Activated CD8-positive, alpha-beta T cell treated with anti-CD3 and anti-CD28 coated beads for 36 hours (primary cell): ENCODE measurements at places on chromosomes 7 and 10. TPM values are rescaled to one million over a fixed set of nuclear protein-coding genes. Genes with fewer than 3 reads are reported as not detected.

Gene ALOX5
- total RNA-seq = 0.56 TPM

Gene SFTPA1
- total RNA-seq = not detected

Gene HMX3
- total RNA-seq = 0.69 TPM

GRCh38 chr10:43214956-43215561 lies 51.8 kb downstream of the RASGEF1A start:
- no peaks in the 10 kb centered on the region for H3K36me3 ChIP-seq
- no peak overlapping the region for H3K4me3 ChIP-seq
- H3K27ac ChIP-seq = no peak overlapping the region
- peaks cover 4% of the 10 kb centered on the region for H3K4me1 ChIP-seq

- peak overlapping the region; percentile 88 for H3K27ac ChIP-seq
- H3K36me3 ChIP-seq = peaks cover 11% of the 10 kb centered on the region
- peak overlapping the region; percentile 79 for H3K4me3 ChIP-seq
- H3K4me1 ChIP-seq = peaks cover 22% of the 10 kb centered on the region
- DNase-seq = peak; percentile 39
Observed at GRCh38 chr7:4681218-4681851, 760 bp upstream of the FOXK1 start.

DNA sequence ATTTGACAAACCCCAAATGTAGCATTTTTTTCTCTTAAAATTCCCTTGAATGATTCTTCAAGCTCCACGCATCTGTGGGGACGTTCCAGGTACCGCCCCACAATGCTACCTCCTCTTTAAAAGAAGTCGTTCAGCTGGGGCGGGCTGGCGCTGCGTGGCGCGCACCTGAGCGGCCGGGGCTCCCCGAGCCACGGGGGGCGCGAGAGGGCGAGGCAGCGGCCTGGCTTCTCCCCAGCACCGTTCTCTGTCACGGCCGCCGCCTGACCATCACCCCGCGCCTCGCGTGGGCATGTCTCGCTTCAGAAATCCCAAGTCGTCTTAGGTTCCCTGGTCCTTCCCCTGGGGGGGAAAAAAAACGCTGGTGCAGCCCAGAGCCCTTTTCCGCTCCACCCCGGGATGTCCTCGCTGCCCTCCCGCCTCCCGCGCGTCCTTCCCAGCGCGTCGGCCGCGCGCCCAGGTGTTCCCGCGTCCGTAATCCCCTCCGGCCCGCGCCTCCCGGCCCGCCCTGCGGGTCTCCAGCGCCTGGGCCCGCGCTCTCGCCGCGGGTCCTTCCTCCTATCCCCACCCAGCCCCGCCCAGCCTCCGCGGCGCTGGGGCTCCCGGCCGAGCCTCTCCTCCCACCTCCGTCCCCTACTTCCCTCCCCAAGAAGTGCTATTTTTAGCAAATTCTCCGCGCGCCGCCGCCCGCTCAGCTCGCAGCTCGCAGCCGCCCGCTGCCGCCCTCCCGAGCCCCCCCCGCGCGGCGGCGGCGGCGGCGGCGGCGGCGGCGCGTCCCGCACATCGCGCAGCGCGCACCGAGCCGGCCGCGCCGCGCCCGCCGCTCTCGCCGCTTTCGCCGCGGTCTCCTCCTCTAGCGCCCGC lies 58.7 kb upstream of the PRPS1L1 start:
- peaks cover 34% of the 10 kb centered on the region for H3K27me3 ChIP-seq
- H3K36me3 ChIP-seq = peaks cover 2% of the 10 kb centered on the region
- peaks cover 4% of the 10 kb centered on the region for H3K4me1 ChIP-seq
- H3K4me3 ChIP-seq = peak overlapping the region; percentile 52

DNA sequence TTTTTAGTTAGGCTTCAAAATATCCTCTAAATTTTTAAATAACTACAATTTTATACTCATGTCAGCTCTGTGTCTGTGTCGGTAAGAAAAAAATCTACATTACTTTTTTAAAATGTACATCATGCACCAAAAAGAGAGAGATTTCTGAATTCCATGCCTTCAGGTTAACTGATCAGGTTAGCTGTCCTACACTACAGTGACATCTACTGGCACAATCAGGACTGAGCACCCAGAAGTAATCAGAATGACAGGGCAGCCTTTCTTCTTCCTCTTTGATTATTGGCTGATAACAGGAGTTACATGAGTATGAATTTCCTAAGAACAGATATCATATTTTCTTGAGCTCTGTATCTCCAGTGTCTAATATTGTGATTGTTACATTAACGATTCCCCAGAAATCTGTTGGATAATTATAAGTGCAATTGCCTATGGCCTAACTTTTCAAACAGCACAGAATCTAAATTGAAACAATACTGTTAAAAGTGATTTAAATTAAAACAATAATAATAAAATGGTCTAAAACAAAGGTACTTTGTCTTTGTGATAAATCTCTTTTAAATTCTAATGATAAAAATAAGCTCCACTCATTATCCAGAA lies 41.8 kb upstream of the HYCC1 start:
- no peaks in the 10 kb centered on the region for H3K36me3 ChIP-seq
- no peaks in the 10 kb centered on the region for H3K27me3 ChIP-seq
- H3K27ac ChIP-seq = no peak overlapping the region

GRCh38 chr7:38934536-38934935 lies 25.5 kb upstream of the VPS41 start:
- DNase-seq = no peak
- H3K4me3 ChIP-seq = no peak overlapping the region
- peaks cover 2% of the 10 kb centered on the region for H3K27me3 ChIP-seq
- no peaks in the 10 kb centered on the region for H3K36me3 ChIP-seq
- no peak overlapping the region for H3K27ac ChIP-seq

- H3K4me3 ChIP-seq = no peak overlapping the region
- H3K27me3 ChIP-seq = no peaks in the 10 kb centered on the region
- H3K27ac ChIP-seq = no peak overlapping the region
- no peak for DNase-seq
Observed at GRCh38 chr10:101535949-101536348, 52.1 kb downstream of the POLL start.

DNA sequence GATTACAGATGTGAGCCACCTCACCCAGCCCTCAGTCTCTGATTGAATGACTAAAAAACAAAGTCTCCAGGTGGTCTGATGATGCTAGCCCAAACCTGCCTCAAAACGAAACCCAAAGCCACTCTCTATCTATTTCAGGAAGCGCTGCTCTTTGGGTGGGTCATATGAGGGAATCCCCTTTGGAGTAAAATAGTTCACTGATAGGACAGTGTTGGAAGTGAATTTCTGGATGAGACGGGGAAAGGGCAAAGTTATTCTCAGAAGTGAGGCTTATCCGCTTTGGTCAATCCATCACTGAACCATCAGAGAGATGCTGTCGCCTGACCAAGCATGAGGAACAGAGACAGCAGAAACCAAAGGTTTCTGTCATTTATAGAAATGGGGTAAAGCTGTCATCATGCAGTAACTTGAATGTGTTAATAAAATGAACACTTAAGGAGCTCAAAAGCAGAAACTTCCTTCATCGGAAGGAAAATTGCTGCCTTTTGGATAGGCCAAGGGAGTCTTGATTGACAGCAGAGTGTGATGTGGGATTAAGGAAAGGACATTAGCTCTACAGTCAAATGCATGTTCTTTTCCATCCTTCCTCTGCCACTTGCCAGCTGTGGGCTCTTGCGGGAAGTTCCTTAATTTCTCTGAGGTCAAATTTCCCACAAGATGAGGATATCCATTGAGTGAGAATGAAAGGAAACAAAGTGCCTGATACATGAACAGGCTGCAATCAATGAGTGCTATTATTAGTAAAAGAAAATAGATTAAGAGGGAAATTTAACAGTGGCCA lies 64.9 kb upstream of the C1QL3 start:
- peaks cover 5% of the 10 kb centered on the region for H3K27me3 ChIP-seq
- H3K4me3 ChIP-seq = no peak overlapping the region
- no peak for DNase-seq
- peaks cover 6% of the 10 kb centered on the region for H3K36me3 ChIP-seq
- no peak overlapping the region for H3K27ac ChIP-seq
- H3K4me1 ChIP-seq = no peaks in the 10 kb centered on the region

GRCh38 chr10:118970770-118971169 lies 58.7 kb upstream of the NANOS1 start:
- H3K36me3 ChIP-seq = no peaks in the 10 kb centered on the region
- DNase-seq = no peak
- H3K27ac ChIP-seq = no peak overlapping the region
- H3K27me3 ChIP-seq = peaks cover 9% of the 10 kb centered on the region

GRCh38 chr7:159038066-159038465 lies 106.6 kb downstream of the VIPR2 start:
- no peaks in the 10 kb centered on the region for H3K36me3 ChIP-seq
- no peak overlapping the region for H3K4me3 ChIP-seq
- DNase-seq = no peak
- H3K27me3 ChIP-seq = peaks cover 5% of the 10 kb centered on the region
